Activated CD4-positive, CD25-positive, alpha-beta regulatory T cell treated with anti-CD3 and anti-CD28 coated beads, Interleukin-2, amount 50 U/mL, for 16 hours (primary cell): ENCODE measurements at places on chromosomes 3 and 15.

GRCh38 chr3:141798448-141798845, 35.2 kb downstream of the GRK7 start:
- no peak for DNase-seq

- DNase-seq = no peak
Observed at GRCh38 chr15:36191459-36191858, 388.0 kb upstream of the CDIN1 start.

GRCh38 chr3:14127516-14128161, 2.8 kb downstream of the TMEM43 start:
- DNase-seq = no peak

DNA sequence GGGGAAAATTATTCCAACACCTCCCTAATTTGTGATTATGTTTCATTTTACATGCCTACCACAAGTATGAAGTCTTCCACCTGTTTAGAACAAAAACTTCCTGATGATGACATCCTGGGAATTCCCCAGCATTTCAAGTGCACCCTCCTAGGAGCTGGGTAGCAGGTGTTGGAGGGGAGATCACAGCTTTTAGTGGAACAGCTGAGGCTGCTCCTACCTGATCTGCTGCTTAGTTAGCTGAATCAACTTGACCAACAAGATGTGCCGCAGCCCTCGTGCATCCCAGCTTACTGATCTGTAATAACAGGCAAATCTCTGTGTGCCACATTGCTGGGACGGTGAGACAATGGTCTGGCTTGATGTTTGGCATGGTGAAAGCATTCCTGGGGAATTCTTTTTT, 29.7 kb downstream of the TRAK1 start:
- no peak for DNase-seq

DNA sequence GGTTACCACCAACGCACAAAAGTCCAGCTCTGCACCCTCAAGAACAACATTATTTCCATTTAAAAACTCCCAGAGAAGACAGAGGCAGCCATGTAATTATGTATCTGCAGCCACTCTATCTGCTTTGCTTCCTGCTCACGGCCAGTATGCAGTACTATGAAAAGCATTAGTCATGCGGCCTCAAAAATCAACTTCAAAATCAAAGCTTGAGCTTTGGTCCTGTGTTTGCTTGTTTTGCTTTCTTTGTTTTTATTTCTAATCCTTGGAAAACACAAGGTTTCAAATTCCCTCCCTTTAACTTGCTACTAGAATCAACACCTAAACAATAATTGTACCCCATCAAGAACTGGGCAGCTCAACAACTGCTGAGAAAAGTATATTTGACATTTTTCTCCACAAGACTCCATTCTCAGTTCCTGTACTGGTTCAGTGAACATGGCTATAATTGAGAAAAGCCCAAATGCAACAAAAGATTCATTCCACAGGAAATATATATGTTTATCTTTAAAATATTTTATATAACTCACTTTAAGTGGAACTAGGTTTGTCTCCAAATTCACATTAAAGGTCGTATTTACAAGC, 37.6 kb downstream of the GBE1 start:
- DNase-seq = no peak

GRCh38 chr3:179181021-179181472, 32.9 kb downstream of the PIK3CA start:
- no peak for DNase-seq
